ENCODE measurements at places on chromosomes 6 and 20.

DNA sequence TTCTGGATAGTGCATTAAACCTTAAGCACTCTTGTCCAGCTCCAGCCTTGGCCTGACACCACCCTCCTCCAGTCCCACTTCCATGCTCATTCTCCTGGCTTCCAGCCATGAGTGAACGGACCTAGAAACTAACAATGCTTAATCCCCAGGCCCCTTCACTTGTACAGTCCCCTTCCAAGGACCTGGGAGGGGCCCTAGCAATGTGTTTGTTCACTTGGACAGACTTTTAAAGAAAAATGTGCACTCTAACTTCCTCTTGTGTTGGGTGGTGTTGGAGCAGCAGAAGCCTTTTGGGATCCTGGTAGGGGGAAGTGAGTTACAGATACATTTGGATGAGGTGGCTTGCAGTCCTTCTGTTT lies 48.9 kb upstream of the CCN6 start:
- DNase-seq: no peak

DNA sequence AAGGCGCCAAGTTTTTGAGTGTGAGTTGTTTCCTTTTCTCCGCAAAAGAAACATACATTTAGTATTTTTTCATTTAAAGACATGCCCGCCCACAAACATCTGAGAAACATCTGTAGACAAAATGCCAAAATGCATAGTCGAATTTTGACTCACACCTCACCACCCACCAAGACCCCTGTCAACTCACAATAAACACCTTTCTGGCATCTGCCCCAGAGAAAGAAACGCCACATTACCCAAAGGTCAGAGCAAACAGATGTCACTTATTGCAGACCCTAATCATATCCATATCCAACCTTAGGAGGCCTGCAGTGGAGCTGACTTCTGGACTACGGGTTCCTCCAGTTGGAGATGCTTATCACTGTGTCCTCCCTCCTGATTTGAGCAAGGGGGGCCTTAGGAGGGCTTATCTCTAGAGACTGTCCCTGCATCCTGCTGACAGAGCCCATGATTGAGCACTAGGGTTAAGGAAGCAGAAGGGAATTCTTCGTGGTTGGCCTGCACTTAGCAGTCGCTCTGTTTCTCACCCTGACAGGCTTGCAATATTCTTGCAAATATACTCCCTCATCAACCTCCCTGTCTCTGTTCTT lies 90.5 kb upstream of the TBX18 start:
- no peak for DNase-seq

DNA sequence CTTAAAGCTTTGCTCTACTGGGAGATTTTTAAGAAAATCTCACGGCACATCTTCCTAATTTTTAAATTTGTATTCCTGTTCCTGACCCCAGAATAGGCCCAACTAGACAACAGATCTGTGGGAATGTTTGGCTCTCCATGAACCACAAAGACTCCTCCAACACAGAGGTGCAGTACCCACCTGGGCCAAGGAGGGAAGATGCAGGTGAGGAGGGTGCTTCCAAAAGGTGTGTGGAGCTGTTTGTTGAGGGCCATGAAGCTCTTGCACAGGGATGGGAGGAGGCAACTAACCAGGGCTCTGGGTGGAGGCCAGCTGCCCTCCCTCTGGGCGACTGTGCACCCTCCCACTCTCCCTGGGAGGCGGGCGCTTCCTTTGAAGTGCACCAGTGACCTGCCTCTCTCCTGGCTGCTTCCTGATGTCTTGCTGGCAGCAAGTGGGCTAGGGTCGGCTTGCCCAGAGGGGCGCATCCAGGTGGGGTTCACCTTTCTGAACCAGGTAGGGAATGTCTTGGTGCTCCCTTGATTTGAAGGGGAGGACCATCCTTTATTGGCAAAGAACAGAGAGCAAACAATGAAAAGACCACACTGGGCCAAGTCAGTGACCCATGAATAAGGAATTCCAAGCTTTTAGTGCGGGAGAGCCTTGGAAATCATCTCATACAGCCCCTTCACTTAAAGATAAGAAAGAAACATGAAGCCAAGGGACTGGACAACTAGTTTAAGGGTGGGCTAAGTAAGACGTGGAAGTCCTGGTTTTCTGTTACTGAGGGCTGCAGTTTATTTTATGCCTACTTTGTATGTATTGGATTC lies 76.0 kb downstream of the ANKRD6 start:
- no peak for DNase-seq

- no peak for DNase-seq
These were observed 35.4 kb downstream of the PIM1 start for GRCh38 chr6:37205175-37205996.

Data from tibial nerve (tissue), 4 donors.